ENCODE measurements at places on chromosomes 7 and 10.

GRCh38 chr10:120700426-120700825 is 150.7 kb upstream of the WDR11 start:
- DNase-seq: no peak

- DNase-seq: no peak
Measured at GRCh38 chr10:18254086-18254485, 113.9 kb downstream of the CACNB2 start.

GRCh38 chr10:123496375-123496774 is 169.8 kb upstream of the GPR26 start:
- no peak for DNase-seq

DNA sequence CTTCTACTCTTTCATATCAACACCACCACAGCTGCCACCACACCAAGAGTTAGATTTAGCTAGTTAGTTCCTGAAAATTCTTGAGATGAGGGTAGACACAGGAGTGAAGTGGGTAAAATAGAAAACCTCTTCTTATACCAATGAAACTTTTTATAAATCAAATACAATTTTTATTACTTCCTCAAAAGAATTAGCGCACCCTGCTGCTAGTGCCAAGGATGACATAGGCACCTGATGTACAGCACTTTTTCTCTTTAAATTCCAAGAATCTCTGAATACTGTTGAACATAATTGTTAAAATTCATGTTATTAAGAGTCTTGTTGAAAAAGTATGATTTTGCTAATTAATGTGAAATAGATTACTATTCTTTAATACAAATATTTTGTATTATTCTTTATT is 11.4 kb downstream of the ZWINT start:
- no peak for DNase-seq

GRCh38 chr7:90839316-90839715 is 243.2 kb downstream of the CDK14 start:
- DNase-seq: no peak

DNA sequence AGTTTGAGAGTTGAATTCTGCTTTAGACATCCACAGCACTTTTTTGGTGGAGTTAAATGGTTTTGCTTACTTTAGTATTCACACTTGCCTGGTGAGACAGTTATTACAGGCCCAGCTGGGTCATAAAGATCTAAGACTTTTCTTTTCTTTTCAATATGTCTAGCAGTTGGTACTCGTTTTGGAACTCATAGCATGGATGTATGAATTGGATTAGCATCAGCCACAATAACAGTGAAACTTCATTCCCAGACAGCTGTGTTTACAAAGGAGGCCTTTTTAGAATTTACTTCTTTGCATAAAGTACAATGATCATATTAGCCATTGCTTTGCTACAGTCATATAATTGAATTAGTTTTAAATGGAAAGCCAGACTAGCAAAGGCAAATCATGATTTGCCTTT is 168.4 kb upstream of the DKK1 start:
- DNase-seq: no peak

GRCh38 chr7:155533827-155534690 is 12.3 kb downstream of the CNPY1 start:
- no peak for DNase-seq

DNA sequence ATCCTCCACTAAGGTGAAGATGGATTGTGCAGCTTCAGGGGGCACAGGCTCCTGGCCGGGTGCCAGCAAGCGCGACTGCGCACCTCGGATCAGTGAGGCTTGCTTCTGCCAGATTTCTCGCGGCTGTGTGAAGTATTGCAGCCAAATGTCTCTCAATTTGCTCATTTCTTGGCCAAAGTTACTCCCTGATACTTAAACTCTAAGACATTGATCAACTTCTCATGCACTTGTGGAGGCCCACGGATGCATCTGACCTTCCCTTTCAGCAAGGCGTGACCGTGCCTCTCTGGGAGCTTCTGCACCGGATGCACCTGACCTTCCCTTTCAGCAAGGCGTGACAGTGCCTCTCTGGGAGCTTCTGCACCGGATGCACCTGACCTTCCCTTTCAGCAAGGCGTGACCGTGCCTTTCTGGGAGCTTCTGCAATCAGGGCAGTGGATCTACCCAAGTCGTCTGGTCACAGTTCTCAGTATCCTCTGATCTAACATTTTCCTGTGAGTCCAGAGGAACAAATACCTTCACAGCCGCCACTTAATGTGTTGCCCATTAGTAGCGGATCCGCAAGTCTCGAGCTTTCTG is 248.3 kb downstream of the ADARB2 start:
- no peak for DNase-seq

DNA sequence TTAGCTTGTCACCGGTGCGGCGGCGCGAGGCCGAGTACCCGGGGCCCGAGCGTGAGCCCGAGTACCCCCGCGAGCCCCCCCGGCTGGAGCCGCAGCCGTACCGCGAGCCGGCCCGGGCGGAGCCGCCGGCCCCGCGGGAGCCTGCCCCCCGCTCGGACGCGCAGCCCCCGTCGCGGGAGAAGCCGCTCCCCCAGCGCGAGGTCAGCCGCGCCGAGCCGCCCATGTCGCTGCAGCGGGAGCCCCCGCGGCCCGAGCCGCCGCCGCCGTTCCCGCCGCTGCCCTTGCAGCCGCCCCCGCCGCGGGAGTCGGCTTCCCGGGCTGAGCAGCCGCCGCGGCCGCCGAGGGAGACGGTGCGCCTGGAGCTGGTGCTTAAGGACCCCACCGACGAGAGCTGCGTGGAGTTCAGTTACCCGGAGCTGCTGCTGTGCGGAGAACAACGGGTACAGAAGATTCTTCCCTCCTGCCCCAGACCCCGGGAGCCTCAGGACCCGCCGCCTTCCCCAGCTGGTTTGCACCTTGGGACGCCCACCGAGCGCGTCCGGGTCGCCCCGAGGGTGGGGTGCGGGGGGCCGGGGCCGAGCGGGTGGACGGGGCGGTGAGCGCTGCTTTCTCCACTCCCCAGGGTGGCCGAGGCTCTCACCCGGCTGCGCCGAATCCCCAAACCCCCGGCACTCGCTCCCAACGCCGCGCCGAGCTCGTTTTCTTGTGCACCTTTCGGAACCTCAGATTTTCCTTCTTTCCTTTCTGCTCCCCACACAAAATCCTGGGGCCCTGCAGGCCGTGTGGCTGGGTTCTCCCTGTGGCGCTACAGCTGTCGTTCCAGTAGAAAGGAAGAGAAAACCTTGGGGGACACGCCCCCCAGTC is 708 bp downstream of the UBN2 start:
- DNase-seq: peak; percentile 52

GRCh38 chr7:155983176-155983815 is 171.0 kb upstream of the SHH start:
- no peak for DNase-seq

- DNase-seq: no peak
Measured at GRCh38 chr7:24158975-24159374, 125.0 kb upstream of the NPY start.

- DNase-seq: peak; percentile 65
Measured at GRCh38 chr7:32427769-32428291, 62.4 kb downstream of the LSM5 start.

DNA sequence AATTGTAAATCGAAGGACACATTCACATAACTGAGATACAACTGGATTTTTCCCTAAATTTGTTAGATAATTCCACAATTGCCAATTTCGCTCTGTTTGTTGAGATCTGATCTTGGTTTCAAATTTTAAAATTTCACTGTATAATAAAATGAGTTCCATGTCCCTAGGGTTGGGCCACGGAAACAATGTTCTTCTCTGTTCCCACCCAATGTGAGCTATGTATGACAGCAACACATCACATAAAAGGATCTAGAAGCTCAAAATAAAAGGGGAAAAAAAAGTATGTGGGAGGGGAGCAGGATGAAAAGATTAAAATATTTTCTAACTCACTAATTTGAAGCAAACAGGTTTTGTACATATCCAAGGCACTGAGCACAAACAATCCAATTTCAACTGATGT is 287.8 kb upstream of the MKLN1 start:
- DNase-seq: no peak

GRCh38 chr7:38168890-38169570 is 9.0 kb upstream of the STARD3NL start:
- no peak for DNase-seq

GRCh38 chr10:122459561-122460273 is 1.6 kb upstream of the HTRA1 start:
- DNase-seq: no peak

DNA sequence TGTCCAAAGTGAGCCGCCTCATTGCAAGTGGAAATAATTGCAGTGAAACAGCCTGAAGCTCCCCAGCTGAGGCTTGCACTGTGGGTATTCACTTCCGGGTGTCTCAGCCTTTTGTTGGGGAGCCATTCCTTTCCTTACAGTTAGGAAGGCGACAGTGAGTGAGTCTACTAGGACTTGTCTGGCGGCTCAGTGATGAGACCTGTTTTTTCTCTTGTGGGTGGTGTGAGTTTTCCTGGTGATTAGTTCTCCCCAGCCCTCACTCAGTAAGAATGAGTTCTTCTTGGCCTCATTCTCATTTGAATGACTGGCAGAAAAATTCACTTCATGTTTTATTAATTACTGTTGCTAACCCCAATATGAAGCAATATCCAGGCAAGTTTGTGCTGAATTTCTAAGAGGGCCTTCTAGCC is 2.6 kb downstream of the PGAM1 start:
- no peak for DNase-seq

- DNase-seq: peak; percentile 51
Measured at GRCh38 chr10:125147971-125148439, 12.4 kb downstream of the CTBP2 start.

- DNase-seq: peak; percentile 29
Measured at GRCh38 chr10:113704637-113705343, 25.1 kb downstream of the CASP7 start.

DNA sequence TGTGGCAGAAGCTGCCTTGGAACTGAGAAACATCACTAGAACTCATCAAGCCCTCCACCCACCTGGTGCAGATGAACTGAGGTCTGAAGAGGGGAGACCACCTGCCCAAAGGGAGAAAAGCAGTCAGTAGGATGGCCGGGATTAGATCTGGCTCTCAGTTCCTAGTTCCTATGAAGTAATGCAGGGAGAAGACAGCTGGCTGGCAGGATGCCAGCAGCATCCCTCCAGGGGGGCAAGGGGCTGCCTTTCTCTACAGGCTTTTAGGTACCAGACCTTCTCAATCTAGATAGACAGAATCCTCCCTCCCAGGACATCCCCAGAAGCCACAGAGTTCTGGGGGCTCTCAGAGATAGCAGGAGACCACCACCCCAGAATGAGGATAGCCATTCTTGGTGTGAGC is 7.8 kb downstream of the CRHR2 start:
- no peak for DNase-seq

DNA sequence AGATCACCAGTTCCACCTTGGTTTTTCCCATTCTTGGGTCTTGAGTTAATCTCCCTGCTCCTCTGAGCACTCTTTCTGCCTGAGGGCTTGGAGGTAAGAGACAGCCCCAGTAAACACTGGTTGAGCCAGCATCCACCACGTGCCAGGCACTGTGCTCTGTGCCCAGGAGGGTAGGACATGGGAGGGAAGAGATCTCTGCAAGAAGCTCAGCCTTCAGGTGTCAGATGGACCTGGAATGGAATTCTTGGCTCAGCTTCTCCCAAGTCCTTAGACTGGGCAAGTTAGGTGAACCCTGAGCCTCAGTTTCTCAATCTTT is 2.5 kb downstream of the ZYX start:
- DNase-seq: no peak

- peak; percentile 94 for DNase-seq
Measured at GRCh38 chr10:71773221-71773971, at the start of gene VSIR. TSS of gene VSIR (minus strand) at chr10:71773520. CDS start at chr10:71773439, 81 bp downstream.

DNA sequence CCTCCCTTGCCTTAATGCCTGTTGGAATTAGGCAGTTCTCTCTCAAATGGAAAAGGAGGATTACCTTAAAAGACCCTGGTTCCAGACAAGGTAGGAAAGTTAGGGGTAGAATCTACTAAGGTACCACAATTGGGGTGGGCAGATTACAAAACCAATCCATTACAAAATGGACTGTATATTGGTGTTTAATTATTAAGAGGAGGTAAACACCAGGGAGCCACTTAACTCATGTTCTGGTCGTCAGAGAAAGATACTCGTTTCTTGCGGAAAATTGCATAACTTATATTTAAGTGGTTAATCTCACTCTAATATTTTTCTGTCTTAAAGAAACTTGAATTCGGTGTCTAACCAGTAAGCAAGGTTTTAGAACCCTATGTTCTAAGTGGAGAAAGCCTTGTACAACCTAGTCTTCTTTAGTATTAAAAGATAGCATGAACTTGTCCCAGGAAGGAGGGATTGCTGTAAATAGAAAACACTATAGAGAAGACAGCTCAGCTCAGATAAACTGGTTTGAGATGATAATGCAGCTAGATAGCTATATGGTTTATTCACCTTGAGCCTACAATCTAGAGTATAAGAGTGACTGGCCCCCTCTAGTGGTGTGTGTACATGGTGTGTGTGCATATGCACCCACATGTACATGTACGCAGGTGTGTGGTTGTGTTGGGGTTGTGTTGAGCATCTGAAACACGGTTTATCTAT is 58.0 kb upstream of the STRIP2 start:
- peak; percentile 85 for DNase-seq

DNA sequence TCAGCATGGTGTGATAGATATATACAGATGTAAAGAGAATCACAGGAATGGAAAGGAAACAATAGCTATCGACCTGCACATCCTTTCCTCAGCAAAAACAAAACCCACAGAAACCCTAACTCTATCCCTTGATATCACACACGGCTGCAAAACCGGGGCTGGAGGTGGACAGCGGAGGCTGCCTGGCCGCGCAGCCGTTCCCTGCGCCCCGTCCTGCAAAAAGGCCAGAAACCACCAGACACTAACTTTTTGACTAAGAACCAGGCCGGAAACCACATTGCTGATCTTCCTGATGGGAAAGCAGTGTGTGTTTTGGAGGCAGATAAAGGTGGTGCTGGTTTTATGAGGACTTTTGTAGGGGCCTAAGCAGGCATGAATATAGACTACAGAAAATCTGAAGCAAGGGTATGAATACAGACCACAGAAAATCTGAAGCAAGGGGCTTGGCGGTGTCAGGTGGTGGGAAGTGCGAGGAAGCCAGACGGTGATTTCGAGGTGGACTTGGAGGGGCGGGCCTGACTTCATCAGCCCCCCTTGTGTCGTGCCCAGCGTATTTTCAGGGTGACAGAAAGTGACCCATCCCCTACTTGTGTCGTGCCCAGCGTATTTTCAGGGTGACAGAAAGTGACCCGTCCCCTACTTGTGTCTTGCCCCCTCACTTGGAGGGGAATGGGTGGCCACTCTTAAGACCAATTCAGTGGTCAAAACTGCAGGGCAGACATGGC is 123.3 kb downstream of the WDR37 start:
- no peak for DNase-seq

DNA sequence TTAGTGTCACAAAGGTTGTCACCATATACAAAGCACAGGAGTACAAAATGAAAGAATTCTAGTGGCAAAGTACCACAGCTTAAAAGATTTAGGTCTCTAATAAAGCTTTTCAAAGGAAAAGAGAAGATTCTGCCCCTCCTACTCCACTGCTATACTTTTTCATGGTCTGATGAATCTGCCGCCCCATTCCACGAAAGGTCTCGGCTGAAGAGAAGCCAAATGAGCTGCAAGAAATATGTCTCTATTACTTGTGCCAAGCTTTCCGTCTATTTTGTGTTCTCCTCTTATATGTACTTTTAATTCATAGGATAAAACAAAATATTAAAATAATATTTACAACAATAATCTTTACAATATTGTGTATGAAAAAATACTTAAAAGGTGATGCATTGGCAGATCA is 222.6 kb downstream of the ANK3 start:
- no peak for DNase-seq

- DNase-seq: no peak
Measured at GRCh38 chr7:101235050-101235449, 2.6 kb downstream of the CLDN15 start.
